Gastroesophageal sphincter (tissue), 4 donors: ENCODE measurements at places on chromosomes 7 and 10. TPM values are rescaled to one million over a fixed set of nuclear protein-coding genes. Genes with fewer than 3 reads are reported as not detected.

Gene PTPRN2
- 4.7 TPM for total RNA-seq

Gene ECHS1
- total RNA-seq: 67.7 TPM

Gene NKX1-2
- total RNA-seq: not detected

DNA sequence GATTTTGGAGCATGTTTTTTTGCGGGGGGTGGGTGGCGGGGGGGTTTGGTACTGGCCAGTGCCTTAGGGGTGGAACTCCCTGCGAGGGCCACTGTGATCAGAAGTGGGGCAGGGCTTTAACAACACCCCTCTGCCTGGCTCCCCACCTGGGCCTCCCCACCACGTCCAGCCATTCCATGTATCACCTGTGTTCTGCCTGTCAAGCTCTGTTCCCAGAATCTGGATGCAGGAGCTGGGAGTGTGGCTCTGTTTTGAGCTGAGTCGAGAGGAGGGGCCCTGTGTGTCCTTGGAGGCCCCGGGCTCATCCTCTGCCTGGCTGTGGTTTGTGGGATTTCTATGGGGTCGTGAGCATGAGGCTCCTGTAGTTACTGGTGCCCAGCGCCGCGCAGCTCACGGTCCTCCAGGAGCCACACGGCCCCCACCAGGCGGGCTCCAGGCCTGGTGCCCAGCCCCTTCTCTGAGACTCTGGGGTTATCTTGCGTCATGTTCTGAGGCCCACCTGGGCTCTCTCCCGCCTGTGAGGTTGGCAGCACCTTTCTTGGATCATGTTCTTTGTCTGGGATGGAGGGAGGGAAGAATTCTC lies 29.6 kb downstream of the PFKFB3 start:
- ATAC-seq: no peak

- no peak for ATAC-seq
Observed at GRCh38 chr10:119090968-119091367, 10.4 kb upstream of the EIF3A start.

- ATAC-seq: no peak
Observed at GRCh38 chr7:47268851-47269836, 312.8 kb downstream of the TNS3 start.

GRCh38 chr10:89785095-89785494 lies 83.7 kb downstream of the KIF20B start:
- ATAC-seq: no peak

DNA sequence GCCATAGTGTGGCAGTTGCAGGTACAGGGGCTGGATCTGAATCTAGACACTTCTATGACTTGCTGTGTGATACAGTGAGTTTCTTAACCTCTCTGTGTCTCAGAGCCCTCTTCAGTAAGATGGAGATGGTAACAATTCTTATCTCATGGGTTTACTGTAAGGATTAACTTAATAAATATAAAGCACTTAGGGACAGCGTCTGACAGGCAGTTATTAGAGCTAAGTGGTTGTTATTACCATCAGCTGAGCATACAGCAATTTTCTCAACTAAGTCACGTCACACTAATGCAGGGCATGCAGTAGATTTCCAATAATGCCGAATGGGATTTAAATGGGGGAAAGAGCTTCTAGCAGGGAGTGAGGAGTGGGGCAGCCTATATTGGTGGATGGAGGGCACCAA lies 162.6 kb downstream of the SH2D4B start:
- ATAC-seq: no peak

- ATAC-seq: no peak
Observed at GRCh38 chr10:130043491-130043890, 67.1 kb downstream of the C10orf143 start.

DNA sequence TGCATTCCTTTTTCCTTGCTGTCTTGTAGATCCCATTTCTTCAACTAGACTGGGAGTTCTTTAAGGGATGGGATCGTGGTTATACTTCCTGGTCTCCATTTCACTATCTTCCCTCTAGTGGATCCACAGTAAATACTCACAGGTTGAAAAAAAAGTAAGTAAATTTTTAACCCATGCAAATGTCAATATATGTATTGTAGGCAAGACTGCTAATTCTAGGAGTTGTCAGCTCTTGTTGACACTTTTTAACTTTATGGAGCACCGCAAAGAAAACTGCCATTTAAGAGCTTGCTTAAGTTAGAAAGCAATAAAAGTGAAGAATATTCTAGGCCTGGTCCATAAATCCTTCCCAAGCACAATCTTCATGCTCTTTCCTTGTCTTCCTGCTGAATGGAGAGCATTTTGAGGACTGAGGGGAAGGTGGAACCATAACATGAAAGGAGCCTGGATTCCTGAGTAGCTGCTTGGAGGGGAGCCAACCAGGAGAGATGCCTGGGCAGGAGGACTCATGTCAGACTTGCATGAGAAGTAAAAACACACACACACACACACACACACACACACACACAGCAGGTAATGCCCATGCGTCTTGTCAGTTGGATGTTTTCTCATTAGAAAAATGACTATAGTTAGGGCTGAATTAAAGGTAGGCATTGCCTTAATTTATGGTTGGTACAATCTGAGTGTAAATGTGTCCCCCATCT lies 32.2 kb downstream of the VWA2 start:
- ATAC-seq: no peak

Gene KCP
- total RNA-seq: not detected
